ENCODE measurements at places on chromosomes 16 and 17.
A peak's percentile ranks its signal among the peaks of the same experiment; 100 is the strongest.

DNA sequence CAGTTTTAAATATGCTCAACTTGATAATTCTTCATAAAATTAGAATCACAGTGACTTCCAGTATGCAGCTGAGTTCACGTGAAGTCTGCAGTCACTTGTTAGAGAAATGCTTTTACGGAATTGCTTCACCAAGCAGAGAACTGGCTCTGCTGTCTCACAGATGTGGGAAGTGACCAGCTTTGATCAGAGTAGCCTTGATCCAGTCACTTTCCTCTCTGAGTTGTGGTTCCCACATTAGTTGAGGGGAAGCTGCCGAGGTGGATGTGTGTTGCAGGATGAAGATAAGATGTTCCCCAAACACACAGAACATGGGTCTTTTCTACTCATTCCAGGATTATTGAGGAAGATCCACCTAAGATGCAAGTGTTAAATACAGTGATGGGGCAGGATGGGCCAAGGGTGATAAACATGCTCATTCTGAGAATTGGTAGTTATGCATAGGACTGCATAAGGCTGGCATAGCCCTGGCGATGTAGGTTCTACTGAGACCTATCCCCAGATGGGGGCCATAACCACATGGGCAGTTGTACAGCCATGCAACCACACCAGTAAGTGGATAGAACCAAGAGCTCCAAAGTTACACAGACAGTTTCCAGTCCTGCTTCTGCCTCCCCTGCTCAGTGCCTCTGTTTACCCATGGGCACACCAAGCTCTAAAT is 168.9 kb upstream of the MAF start:
- DNase-seq = no peak

- DNase-seq = no peak
These were observed 89.1 kb upstream of the CORO6 start for GRCh38 chr17:29711588-29712385.

DNA sequence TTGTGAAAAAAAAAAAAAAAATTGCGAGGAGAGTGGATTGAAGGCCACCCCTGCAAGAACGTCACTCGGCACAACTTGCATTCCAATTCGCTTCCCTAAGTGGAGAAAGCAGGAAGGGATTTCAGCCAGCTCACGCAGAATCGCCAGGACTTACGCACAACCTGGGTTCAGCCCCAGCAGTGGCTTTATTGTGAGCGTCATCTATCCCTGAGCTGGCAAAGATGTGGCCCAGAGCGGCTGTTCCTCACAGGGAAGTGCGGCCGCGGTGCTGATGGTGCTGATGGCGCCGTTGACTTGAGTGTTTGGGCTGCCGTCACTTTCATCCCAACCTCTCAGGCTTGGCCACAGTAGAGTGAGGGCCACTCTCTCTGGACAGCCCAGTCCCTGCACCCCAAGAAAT is 197.6 kb downstream of the NTN1 start:
- no peak for DNase-seq

GRCh38 chr17:49575679-49576087 is at the start of gene NXPH3:
NXPH3 (plus strand) TSS chr17:49575871; CDS start chr17:49576220, 349 bp downstream.
- no peak for DNase-seq

DNA sequence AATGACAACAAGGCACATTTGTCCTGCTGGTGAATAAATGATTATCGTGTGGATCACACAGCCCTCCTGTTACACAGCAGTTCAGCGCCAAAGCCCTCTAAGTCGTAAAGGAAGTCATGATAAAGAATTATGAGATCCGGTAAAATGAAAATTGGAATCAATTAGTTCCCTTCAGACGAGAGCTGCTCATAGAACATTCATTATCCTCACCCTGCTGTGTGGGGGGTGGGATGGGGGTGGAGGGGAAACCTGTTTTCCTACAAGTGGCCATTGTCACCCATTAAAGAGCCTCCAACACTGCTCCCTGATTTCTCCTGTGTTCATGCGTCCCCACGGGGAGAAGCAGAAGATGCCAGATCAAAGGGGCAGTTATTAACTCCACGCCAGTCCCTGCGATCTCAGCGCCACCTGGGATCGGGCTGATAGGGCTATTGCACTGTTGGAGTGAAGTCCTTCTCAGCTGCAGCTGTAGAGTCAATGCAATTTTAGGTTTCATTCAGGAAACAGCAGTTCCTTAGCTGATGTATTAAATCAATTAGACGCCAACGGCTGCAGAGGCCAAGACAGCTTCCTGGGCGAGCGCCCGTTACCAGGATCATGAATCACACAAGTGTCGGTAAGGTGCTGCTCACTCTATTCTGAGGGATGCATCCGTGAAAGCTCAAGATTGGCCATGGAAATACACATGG is 19.2 kb upstream of the CACNG4 start:
- DNase-seq = no peak

GRCh38 chr16:20740007-20740883 is 1.4 kb downstream of the THUMPD1 start:
- DNase-seq = no peak

- no peak for DNase-seq
These were observed 22.1 kb downstream of the TMEM114 start for GRCh38 chr16:8568231-8568617.

DNA sequence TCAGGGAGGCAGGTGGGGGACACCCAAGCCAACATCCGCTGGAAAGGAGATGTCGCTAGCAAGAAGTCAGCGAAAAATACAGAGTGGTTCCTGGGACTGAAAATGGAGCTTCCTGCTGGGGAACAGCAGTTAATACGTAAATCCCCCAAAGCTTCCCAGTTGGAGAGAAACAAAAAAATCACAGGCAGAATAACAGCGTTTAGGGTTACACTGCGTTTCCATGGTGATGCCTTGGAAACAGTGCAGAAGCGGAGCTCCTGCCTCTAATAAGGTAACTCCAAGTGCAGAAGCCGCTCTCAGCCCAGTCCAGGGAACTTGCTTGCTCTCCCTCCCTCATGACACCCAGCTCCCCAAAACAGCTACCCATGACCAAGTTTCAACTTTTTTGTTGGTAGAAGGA is 73.4 kb downstream of the PLD6 start:
- no peak for DNase-seq

- DNase-seq = no peak
These were observed 6.6 kb upstream of the STAT3 start for GRCh38 chr17:42394838-42395237.

DNA sequence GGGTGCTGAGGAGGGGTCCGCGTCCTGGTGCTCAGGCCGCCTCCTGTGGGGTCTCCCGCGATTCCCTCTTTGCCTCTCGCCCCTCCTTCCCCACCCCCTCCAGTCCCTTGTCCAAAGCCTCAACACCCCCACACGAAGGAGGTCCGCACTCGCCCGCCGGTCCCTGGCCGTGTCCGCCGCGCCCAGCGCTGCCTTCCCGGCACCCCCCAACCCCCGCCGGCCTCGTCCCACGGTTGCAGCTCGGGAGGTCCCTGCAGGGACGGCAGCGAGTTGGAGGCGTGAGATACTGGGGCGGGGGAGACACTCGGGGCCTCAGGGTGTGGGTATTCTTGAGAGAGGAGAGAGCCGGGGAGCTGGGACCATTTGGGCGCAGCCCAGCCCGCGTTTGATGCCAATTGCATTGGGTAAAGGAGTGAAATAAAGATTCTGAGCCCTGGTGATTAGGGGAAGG is 468 bp downstream of the FLYWCH2 start:
- no peak for DNase-seq

- DNase-seq = no peak
These were observed 5.7 kb downstream of the OR4D2 start for GRCh38 chr17:58172369-58173071.

DNA sequence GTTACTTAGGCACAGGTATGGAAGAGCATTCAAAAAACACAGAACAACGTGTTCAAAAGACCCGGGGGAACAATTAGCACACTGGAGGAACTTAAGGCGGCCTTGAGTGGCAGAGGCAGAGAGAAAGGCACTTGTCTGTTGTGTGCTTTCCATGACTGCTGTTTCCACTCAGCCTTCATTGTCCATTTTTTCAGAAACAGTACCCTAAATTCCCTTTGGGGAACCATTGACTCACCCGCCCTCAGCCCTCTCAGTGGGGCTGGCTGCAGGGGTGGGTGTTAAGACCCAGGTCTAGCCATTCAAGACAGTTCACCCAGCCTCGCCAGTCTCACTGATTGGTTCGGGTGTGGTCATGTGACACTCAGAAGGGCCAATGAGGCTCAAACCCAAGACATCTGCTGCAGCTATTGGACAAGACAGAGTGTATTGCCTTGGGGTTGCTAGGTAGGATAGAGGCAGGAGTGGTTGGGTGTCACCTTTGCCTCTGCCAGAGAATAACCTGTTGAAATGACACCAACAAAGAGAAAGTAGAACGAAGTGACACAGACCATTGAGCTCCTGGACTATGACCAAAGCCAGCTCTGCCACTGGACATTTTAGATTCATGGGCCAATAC is 19.6 kb upstream of the CEP20 start:
- DNase-seq = peak; percentile 59

DNA sequence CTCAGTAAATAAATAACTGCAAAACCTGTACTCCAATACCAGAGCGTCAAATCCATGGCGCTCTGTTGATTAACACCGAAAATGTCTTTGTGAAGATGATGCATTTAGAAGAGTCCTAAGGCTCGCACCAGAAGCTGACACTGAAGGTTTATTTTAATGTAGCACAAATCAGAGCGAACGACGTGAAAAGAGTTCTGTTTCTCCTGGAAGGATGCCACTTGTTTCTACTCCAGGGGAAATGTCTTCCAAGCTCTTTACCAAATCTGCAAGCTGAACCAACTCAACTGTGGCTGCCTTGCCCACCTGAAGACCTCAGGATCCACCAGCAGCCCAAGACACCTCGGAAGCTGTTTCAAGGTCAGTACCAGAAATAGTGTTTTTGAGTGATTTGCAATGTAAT is 194.4 kb upstream of the MAF start:
- no peak for DNase-seq

GRCh38 chr16:2270588-2271470 is 2.9 kb upstream of the RNPS1 start:
- no peak for DNase-seq

- DNase-seq = no peak
These were observed 247.1 kb downstream of the UTP18 start for GRCh38 chr17:51507444-51507843.

GRCh38 chr16:56013962-56014552 is 138.9 kb upstream of the CES5A start:
- DNase-seq = peak; percentile 44

GRCh38 chr16:69438465-69438864 is 14.0 kb downstream of the CYB5B start:
- no peak for DNase-seq

DNA sequence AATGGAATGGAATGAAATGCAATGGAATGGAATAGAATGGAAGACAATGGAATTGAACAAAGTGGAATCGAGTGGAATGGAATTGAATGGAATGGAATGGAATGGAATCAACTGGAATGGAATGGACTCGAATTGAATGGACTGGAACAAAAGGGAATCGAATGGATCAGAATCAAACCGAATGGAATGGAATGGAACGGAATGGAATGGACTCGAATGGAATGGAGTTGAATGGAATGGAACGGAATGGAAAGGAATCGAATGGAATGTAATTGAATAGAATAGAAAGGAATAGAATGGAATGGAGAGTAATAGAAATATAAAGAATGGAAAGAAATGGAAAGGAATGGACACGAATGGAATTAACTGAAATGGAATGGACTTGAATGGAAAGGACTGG is 475.2 kb upstream of the WSB1 start:
- DNase-seq = peak; percentile 19

DNA sequence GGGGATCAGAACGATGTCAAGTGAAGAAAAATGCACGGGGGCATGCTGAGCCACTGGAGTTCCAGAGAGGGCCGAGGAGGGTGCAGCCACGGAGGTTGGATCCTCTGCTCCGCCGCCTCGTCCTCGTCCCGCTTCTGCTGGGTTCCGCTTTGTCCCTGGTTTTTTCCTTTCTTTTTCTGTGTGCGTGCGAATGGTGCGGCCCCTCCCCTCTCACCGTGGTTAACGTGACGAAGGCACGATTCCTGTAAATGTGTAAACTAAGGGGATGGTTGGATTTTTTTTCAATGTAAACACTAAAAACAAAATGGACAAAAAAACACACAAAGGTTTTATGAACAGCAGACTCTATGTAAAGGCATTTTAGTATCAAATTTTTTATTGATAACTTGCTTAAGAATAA is 46.7 kb downstream of the ACTG1 start:
- no peak for DNase-seq
